RPMI8226 (cell line): ENCODE measurements at places on chromosomes 5 and 9.
A peak's percentile ranks its signal among the peaks of the same experiment; 100 is the strongest.

DNA sequence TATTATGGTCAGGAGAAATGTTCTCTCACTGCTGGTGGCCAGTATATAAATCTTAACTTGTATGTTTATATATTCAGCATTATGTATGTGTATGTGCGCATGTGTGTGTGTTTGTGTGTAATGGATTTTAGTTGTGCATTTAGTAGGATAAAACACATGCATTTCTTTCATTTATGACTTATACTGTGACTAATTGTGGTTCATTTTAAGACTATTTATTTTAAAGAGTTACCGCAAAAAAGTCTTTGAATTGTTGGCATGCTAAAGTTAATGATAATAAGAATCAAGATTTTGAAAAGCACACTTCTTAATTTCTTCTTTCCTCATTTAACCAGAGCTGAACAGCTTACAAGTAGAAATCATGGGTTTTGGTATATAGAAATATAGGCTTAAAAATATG lies 60.9 kb downstream of the RAI14 start:
- no peak for DNase-seq

DNA sequence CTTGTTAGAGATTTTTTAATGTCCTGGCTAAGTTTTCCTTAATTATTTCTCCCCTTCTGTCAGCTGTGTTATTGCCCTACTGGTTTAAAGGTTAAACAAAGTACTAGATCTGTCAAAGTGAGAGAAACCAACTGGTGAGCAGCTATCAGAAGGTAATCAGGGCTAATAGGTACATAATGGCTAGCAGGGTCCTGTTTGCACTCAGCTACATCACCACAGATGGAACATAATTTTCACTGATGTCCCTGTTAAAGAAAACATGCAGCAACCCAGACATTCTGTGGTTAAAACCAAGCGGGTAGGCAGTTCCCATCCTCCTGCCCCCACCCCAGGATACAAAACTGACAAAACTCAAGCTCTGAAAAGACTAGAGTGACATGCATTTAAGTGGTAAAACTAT lies 473.9 kb downstream of the NR2F1-AS1 start:
- DNase-seq = no peak

DNA sequence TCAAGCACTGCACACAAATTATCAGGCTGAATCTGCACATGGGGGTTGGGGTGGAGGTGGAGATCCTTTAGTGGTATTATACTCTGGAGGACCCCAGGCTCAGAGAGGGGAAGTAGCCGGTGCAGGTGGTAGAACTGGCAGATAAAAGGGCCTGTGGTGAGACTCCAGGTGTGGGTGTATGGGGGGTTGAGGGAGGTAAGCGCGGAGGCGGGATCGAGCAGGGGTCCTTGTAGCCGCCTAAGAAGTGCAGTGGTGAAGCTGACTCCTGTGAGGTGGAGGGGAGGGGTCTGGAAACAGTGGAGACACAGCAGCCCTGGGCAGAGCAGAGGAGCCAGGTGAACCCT lies 841 bp downstream of the ACSL6 start:
- DNase-seq = no peak

DNA sequence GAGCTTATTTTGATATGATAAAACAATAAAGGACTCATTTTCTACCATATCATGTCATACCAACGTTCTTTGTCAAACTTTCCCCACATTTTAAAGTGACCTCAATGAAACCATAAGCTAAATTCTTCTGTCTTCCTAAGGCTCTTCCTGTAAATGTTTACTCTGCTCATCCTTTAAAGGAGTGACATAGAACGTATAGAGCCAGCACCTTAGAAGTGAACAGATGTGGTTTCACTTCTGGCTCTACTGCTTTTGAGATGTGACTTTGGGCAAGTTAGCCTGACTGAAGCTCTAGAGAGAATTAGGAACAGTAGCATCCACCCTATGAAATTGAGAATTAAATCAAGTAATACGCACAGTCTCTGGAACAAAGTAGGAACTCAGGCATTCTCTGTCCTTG lies 24.1 kb downstream of the SAR1B start:
- no peak for DNase-seq

DNA sequence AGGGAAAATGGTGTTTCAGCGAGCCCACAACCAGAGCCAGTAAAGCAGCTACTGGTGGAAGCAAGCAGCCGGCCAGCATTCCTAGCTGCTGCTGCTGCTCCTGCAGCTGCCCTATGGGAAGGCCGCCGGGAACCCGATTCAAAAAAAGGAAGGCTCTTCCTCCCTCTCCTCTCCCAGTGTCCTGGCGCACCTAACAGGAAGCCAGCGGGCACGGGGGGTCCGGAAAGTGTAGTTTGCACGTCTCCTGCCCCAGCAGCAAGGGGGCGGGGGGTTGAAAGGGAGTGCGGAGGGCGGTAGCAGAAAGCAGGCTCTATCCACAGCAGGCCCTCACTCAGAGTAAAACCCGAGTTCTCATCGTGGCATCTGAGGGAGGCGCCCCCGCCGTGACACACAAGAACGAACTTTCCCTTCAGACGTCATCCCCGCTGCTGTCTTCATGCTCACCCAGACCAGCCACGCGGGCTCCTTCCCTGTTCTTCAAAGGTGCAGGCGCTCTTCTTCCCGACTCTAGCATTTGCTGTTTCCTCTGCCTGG lies 16.5 kb downstream of the GRXCR2 start:
- no peak for DNase-seq

DNA sequence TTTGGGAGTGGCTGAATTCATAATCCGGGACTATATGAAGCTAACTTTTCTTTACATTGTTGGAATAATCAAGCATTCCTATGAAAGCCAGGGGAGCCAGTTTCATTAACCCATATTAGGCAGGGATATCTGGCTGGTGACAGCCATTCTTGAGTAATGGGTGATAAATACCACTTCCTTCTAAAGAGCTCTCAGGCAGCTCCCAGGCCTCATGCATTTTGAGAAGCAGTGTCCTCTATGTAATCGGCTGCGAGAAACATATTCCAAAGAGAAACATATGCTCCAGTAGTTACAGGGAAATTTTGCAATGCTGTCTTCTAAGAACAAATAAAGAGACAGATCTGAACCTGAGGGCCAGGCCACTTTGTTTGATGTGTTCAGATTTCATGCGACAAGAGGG lies 83.1 kb downstream of the MSX2 start:
- DNase-seq = no peak

DNA sequence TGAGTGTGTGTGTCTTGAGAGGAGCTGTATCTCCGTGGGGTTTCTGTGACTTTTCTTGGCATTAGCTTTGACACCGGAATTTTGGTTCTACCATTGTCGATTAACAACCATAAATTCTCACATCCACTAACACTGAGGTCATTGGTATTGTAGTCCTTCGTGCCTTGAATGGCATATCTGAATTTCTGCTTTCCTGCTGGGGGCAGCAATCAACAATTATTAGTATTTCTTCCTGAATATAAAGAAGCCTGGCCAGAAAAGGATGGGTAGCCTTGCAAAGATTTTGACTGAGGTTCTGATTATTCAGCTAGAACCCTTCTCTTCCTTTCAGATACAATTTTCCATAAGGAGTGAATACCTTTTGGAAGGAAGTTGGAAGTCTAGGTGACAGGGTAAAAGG lies 33.5 kb upstream of the SHOC1 start:
- DNase-seq = no peak

DNA sequence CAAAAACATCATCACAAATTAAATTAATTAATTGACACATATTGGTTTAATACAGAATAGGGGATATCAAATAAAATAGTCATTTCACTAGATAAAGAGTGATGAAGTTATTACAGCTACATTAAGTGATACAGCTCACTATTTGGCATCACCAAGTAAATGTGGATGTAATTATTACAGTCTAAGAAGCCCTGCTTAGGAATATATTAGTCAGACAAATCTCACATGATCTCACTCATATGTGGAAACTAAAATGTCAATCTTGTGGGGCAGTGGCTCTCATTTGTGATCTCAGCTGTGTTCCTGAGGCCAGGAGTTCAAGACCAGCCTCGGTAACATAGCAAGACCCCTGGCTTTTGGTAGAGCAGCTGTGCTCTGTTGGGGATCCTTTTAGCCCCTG lies 233.4 kb upstream of the RGMB start:
- DNase-seq = no peak

- peak; percentile 99 for DNase-seq
Observed at GRCh38 chr9:136695435-136695895, 8.2 kb upstream of the AGPAT2 start.

GRCh38 chr5:82100303-82101077 lies 128.7 kb downstream of the ATG10 start:
- no peak for DNase-seq
